ENCODE measurements at places on chromosomes 12 and 14. TPM values are rescaled to one million over a fixed set of nuclear protein-coding genes. Genes with fewer than 3 reads are reported as not detected.

Gene TGM1
- total RNA-seq = 0.65 TPM

Gene RAD51AP1
- total RNA-seq = 5.2 TPM

Gene RNF212B
- not detected for total RNA-seq

Gene MYO1H
- total RNA-seq = not detected

Gene VPS37B
- 11.0 TPM for total RNA-seq

Gene IPO8
- 56.6 TPM for total RNA-seq

Gene LGALS3
- total RNA-seq = 89.3 TPM

Gene CFAP73
- not detected for total RNA-seq

Gene KLRG1
- total RNA-seq = 0.78 TPM

Gene ACSM4
- total RNA-seq = not detected

Gene A2M
- 4.2 TPM for total RNA-seq

Gene HOXC4
- 1.2 TPM for total RNA-seq

Gene KCNH3
- total RNA-seq = 0.33 TPM

Gene PLEKHG3
- total RNA-seq = 13.5 TPM

Gene FOXA1
- not detected for total RNA-seq

Gene NTF3
- total RNA-seq = 3.1 TPM

Gene SPPL3
- 9.5 TPM for total RNA-seq

Gene FAM222A
- total RNA-seq = 0.23 TPM

Gene PTMS
- 47.1 TPM for total RNA-seq

Gene CCDC92
- 13.0 TPM for total RNA-seq

Gene KLRC1
- not detected for total RNA-seq

Gene RBM23
- total RNA-seq = 52.3 TPM

Gene PTPRB
- total RNA-seq = 8.6 TPM

Gene CIT
- total RNA-seq = 12.3 TPM

Gene KRT83
- total RNA-seq = not detected

Gene KLHDC1
- total RNA-seq = 3.4 TPM

Gene SLC24A4
- not detected for total RNA-seq

Gene A2ML1
- total RNA-seq = 0.07 TPM

Gene VRTN
- not detected for total RNA-seq

Gene TSHR
- not detected for total RNA-seq

Gene LALBA
- total RNA-seq = not detected

Gene KCNA5
- total RNA-seq = not detected

Gene RNASE1
- total RNA-seq = 1.6 TPM

Data from smooth muscle cell of the pulmonary artery (primary cell).